ENCODE measurements at places on chromosomes 3 and 15.

DNA sequence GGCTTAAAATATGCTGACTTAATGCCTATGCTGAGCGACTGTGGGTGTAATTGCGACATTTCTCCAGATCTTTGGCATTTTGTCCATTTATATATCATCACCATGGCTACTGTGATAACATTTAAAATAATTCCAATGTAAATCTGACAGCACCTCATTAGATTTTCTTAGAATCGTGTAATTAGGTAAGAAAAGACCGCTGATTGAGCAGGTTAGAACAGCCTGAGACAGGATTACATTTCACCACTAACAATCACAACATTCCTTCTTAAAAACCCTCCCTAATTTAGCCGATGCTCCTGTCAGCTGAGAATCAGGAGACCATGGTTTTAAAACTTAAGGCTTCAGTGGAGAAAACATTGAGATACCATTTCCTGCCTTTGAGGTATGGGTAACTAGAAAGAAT is 455.3 kb upstream of the PDZRN3 start:
- no peak for DNase-seq

GRCh38 chr15:46960581-46960980 is 756.7 kb upstream of the SEMA6D start:
- no peak for DNase-seq

- no peak for DNase-seq
These were observed 3.8 kb upstream of the USP3 start for GRCh38 chr15:63500265-63501250.

- DNase-seq = no peak
These were observed 61.3 kb downstream of the ATP2B2 start for GRCh38 chr3:10444110-10444429.

- no peak for DNase-seq
These were observed 101.3 kb upstream of the HES1 start for GRCh38 chr3:194034346-194035336.

DNA sequence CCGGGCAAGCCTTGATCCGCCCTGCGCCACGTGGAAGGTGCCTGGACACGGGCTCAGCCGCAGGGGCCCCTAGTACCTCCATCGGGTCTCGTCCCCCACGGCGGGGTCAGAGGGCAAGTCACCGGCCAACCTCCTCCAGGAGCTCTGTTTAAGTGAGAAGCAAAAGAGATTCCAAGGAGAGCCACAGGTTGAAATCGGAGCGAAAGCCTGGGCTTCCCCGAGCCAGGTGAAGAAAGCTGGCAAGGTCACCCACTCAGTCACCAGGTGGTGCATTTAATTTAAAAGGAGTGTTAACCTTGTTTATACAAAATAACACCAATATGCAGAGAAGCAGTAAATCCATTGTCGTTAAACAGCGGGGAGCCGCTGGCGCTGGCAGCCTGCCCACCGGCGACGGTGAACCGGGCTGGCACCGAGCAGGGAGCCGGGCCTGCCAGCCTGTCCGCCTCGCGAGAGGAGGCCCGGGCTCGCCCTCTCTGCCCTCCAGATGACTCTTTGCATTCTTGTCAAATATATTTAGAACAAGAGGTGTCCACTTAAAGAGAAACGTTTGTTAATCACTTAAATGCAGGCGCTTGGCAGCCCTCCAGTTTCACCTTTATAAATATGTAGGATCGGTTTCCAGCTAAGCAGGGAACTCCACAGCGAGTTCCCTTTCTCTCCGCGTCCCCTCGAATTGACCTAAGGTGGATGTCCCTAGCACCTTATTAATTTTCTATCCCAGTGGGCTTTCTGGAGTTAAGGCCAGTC is 277.3 kb upstream of the NR2F2 start:
- DNase-seq = no peak

DNA sequence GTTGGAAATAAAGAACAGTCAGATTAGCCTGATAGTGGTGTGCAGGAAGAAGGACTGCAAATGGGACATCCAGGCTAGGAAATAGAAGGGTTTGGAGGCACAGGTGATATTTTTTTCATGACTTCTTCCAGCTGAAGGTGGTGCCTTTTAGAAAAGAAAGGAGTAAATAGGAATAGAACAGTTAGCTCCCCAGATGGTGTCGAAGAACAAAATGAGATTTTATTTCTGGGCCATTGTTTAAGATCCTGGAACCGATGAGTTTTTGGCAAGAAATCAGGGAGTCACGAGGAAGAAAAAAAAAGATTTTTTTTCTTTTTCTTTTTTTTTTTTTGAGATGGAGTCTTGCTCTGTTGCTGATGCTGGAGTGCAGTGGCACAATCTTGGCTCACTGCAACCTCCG is 9.8 kb upstream of the NCK1 start:
- DNase-seq = no peak

DNA sequence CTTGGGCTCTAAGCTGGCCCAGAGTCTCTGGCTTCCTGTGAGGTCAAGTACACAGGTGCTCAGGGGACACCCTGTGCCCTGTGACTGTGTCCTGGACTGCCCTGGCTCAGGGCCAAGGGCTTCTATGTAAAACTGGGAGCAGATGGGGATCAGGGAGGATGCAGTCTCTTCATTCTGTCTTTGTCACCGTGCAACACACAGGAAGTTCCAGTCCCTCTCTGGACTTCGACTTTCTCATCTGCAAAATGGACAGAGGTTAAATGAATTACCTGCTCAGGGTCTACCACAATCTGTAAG is 61.9 kb upstream of the TLE3 start:
- DNase-seq = no peak

GRCh38 chr3:58068122-58068809 is 60.0 kb downstream of the FLNB start:
- no peak for DNase-seq

- no peak for DNase-seq
These were observed 7.6 kb downstream of the GDPGP1 start for GRCh38 chr15:90241343-90242192.

GRCh38 chr3:43349716-43350115 is 63.4 kb downstream of the SNRK start:
- DNase-seq = no peak

- DNase-seq = no peak
These were observed 83.6 kb upstream of the FXR1 start for GRCh38 chr3:180828723-180829408.

GRCh38 chr15:40059821-40060220 is 20.8 kb upstream of the SRP14 start:
- DNase-seq = no peak

DNA sequence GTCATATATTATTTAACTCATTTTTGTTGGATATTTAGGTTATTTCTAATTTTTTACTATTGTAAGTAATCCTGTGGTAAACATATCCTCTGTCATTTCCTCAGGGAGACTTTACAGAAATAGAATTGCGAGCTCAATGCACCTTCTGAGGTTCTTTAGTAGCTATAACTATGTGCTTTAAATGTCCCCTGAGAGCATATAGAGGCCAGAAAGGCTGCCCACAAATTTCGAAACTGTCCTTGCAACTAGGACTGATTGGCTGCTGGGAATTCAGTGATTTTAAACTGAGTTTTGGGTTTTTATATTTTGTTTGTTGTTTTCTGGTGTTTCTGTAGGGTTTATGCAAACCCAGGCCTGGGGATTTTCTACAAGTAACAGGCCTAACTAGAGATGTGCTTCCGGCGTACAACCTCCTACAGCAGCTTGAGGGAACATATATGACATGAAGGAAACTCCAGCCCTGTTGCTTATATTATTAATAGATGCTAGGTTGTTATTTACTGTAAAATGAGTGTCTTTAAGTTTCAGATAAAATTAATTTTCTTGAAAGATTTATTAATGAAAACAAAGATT is 29.1 kb upstream of the P4HTM start:
- DNase-seq = no peak

DNA sequence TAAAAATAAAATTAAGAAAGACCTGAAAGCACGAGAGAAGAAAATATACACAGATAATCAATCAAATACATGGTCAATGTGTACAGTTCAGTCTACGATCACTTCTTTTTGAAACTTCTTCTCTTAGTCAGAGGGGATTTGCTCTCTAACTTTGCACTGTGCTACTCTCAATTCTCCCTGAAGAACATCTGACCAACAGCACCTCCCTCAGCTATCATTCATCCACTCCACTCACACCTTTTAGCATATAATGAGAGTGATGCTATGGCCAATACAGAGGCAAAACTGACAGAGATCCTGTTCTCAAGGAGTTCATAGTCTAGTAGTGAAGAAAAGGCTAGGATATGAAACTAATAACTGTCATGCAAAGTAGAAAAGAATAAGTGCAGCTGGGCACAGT is 45.9 kb downstream of the P3H2 start:
- DNase-seq = no peak

DNA sequence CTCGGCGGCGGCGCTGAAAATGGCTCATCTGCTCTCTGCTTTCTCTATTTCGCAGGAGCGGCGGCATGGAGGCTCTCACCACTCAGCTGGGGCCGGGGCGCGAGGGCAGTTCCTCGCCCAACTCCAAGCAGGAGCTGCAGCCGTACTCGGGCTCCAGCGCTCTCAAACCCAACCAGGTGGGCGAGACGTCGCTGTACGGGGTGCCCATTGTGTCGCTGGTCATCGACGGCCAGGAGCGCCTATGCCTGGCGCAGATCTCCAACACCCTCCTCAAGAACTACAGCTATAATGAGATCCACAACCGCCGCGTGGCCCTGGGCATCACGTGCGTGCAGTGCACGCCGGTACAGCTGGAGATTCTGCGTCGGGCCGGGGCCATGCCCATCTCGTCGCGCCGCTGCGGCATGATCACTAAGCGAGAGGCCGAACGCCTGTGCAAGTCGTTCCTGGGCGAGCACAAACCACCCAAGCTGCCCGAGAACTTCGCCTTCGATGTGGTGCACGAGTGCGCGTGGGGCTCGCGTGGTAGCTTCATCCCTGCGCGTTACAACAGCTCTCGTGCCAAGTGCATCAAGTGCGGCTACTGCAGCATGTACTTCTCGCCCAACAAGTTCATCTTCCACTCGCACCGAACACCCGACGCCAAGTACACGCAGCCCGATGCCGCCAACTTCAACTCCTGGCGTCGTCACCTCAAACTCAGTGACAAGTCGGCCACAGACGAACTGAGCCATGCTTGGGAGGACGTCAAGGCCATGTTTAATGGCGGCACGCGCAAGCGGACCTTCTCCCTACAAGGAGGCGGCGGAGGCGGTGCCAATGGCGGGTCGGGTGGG is 790 bp downstream of the SKOR1 start:
- DNase-seq = no peak

GRCh38 chr3:148232389-148232788 is 465.3 kb upstream of the AGTR1 start:
- no peak for DNase-seq

Measured in cortex of kidney (tissue), 1 donor.